ENCODE measurements at places on chromosomes 16 and 17.
A peak's percentile ranks its signal among the peaks of the same experiment; 100 is the strongest.

DNA sequence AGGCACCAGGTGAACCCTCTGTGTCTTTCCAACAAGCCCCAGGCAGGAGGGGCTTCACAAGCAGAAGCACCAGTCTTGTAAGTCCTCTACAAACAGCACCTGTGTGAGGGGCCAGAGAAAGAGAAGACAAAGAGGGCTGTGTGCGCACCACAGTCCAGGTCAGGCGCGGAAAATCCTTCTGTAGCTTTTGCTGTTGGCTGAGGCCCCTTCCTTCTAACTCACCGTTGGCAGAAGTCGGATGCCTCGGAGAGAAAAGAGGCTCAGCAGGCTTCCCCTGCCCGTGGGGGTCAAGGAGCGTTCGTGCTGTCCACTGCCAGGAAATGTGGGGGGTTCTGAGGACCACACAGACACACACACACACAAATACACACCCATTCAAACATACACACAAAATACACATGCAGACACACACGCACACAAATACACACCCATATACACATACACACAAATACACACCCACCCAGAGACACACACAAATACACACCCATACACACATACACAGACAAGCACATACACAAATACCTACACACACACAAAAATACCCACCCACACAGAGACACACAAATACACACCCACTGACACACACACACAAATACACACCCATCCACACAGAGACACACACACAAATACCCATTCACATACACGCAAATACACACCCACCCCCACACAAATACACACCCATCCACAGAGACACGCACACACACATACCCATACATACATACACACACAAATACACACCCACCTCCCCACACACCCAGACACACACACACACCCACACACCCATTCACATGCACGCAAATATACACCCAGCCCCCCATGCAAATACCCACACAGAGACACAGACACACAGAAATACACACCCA is 6.8 kb downstream of the ZG16B start:
- DNase-seq: no peak

DNA sequence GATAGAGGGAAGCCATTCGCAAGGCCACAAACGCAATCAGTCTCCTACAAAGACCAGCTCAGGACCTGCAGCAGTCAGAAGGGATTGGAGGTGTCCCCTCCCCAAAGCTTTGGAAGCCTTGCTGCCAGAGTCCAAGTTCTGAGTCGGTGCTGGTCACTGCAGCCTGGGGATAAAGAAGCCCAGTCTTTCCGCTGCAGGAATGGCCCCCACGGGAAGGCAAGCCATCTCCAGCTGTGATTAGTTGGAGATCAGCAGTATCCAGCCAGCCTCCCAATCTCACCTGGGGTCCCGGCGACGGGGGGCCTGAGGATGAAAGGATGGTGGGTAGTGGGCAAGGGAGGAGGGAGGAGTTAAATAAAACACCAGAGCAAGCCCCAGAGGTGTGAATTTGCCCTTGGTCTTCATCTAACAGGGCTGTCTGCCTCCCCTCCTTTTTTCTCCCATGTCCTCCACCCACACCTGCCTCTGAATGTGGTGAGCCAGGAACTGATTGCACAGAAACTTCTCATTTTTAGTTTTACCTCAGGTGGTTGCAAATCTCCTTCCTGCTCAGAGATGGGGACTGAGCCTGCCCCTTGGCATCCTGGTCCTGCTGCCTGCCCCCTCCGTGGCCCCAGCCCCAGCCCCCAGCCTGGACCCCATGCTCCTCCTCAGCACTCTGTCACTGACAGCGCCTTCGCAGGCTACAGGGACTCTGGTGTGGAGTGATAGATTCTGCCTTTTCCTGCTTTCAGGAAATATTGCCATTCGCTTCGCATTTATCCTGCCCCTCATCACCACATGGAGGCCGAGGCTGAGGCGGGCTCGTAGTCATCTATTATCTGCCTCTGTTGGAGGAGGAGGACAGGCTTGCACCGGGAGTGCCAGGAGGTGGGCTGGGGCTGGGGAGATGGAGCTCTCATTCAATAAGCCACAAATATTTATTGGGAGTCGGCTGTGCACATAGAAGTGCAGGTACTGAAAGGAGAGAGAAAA is 262.9 kb upstream of the SDK2 start:
- no peak for DNase-seq

GRCh38 chr17:49433000-49433694 is 18.5 kb upstream of the PHB1 start:
- DNase-seq: no peak

DNA sequence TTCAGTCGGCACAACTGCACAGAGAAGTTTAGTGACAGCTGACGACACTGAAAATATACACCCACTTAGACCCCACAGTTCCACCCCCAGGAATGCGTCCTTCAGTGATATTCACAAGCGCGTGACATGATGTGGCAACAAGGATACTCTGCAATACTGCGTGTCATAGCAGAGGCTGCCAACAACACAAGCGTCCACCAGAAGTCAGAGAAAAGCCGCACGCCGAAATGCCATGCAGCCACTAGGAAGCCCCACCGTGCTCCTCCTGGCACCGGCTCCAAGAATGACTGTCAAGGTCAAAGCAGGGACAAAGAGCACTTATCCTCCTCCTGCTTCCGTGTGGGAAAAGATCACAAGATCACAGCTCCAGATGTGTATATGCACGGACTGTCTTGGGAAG is 3.5 kb downstream of the ATP2A3 start:
- no peak for DNase-seq

- peak; percentile 35 for DNase-seq
These were observed 184.9 kb downstream of the SEC14L1 start for GRCh38 chr17:77325577-77326075.

DNA sequence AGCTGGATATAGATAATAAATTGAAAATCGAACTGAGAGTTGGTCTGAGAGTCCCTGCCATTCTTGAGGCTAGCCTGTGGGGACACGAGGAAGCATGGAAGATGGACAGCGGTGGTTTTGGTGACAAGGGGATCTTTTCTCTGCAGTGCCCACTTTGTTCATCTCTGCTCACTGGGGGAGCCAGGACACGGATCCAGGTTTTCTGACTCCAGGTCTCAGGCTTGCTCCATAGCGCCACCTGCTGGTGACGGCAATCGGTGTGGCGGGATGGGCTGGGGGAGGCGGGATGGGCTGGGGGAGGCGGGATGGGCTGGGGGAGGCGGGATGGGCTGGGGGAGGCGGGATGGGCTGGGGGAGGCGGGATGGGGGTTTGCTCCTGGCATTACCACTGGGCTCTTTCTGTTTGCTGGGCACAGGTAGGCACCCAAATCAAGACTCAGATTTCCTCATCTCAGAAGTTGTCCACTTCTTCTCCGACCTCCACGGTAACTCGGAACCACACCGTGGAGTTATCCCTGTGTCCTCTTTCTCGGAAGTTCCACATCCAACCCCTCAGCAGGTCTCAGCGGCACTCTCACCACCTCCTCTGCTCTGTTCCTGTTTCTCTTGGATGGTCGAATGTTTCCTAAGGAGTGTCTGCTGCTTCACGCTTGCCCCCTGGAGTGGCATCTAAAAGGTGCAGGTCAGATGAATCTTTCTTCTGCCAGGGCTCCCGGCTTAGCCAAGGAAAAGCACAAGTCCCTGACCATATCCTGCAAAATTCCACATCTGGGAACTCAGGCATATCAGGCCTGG is 142.4 kb downstream of the CYLD start:
- DNase-seq: no peak

GRCh38 chr16:50609471-50609870 is 61.3 kb downstream of the NKD1 start:
- no peak for DNase-seq

GRCh38 chr16:78485188-78485916 is 385.9 kb downstream of the WWOX start:
- no peak for DNase-seq

GRCh38 chr16:56013962-56014552 is 138.9 kb upstream of the CES5A start:
- DNase-seq: peak; percentile 46

All from activated T-cell treated with anti-CD3 and anti-CD28 coated beads, Interleukin-2, amount 50 U/mL, for 24 hours (primary cell).